ENCODE measurements at places on chromosomes 16 and 17. TPM values are rescaled to one million over a fixed set of nuclear protein-coding genes. Genes with fewer than 3 reads are reported as not detected.

Gene PLA2G10
- total RNA-seq = not detected

Gene SOST
- total RNA-seq = not detected

Gene NBR1
- total RNA-seq = 84.2 TPM

Gene CCT6B
- total RNA-seq = 1.1 TPM

Gene TERB1
- not detected for total RNA-seq

Gene JUP
- 258 TPM for total RNA-seq

Gene ODAD4
- 0.38 TPM for total RNA-seq

Gene CX3CL1
- 15.4 TPM for total RNA-seq

Measured in vein endothelial cell (primary cell).